ENCODE measurements at places on chromosomes 6 and 20.

GRCh38 chr6:108779536-108780275 lies 68.5 kb upstream of the ARMC2 start:
- DNase-seq, result no peak

GRCh38 chr6:13524801-13525508 lies 37.6 kb upstream of the GFOD1 start:
- no peak for DNase-seq

DNA sequence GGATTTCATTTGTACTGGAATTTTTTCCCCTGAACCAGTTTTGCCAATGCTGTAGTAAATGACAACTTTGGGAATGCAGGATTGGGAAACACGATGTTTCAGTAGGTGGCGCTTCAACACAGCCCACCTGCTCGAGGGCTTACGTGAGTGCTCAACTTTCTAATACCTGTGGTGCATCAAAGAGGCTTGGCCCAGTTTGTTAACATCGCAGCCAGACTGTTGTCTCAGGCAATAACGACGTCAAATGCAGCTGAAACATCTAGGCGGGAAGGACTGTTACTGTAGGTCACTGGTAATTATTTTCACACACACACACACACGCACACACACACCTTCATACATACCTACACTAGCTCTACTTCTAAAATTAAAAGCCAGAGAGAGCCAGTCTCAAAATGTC lies 815.5 kb upstream of the SLC35B3 start:
- DNase-seq, result peak; percentile 94

DNA sequence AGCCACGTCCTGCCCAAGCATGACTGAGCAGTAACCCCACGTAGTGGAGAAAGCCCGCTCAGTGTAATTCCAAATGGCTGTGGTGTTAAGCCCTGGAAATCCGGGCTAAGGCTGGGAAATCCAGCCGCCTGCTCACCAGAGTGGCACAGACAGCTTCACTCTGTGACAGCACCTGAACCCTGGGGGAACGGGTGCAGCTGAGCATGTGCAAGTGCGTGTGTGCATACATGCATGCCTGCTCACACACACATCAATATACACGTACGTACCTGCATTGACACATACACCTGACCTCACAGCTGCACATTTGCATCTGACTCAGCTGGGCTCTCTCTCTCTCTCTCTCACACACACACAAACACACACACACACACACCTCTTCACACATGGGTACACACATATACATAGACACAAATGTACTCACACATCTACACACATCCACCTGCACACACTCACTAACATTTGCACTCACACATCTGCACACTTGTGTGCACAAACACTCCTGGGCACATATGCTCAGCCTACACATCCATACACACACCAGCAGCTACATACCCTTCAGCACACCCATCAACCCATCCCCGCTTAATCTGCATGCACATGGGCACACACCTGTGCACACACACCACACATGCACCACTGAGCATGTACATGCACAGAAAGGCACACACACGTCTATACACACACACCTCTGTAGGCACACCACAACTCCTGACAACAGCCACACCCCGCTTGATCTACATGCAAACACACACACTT lies 114.1 kb downstream of the GRM4 start:
- DNase-seq, result no peak

DNA sequence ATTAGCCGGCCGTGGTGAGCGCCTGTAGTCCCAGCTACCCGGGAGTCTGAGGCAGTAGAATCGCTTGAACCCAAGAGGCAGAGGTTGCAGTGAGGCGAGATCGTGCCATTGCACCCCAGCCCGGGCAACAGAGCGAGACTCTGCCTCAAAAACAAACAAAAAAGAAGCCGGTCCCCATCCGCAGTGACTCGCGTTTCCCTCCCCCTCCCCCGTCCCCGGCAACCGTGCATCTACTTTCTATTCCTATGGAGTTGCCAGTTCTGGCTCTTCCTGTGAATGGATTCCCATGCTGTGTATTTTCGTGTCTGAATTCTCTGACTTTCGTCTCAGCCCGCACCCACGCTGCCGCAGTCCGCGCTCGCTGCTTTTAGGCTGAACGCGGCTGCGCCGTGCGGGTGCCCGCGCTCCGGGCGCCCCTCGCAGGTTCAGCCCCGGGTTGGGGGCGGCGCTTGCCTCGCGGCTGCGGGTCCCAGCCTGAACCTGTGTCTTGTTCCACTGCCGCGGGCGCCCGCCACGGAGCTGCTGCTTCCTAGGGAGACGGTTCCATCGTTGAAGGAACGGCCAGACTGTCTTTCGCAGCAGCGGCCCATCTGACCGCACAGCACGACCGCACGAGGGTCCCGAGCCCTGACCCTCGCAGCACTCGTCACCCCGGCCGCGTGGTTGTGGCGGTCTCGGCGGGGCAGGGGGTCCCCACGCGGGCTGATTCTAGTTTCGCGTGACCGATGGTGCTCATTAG lies 1.1 kb upstream of the MRGBP start:
- peak; percentile 52 for DNase-seq

DNA sequence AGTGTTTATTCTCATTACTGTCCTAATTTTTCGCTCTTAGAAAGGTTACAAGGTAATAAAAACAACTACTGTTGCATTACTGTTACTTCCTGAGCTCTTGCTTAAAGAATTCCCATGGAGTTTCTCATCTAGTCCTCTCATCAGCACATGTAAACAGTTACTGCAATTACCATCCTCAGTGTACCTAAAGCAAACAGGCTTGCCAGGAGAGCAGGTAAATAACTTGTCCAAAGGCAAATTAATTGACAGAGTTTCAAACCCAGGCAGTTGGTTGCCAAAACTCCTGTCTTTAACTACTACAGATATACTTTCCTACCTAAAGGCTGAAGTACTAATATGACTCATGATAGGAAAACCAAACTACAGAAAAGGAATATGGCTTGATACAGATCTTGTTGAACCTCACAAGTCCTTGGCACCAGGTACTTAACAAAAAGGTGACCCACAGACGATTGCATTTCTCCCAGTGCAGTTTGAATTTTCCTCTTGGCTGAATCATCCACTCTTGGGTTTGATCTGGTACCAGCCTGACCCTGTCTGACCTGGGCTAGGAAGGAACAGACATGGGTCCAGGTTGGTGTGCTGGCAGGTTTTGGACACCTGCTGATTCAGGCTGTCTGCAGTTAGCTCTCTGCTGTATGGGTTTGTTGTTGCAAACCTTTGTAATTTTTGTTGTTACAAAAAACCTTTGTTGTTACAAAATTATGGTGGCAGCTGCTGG lies 153.0 kb downstream of the CFAP61 start:
- no peak for DNase-seq

GRCh38 chr6:16004934-16005679 lies 123.8 kb upstream of the MYLIP start:
- no peak for DNase-seq

GRCh38 chr20:32241807-32242206 lies 34.1 kb downstream of the POFUT1 start:
- no peak for DNase-seq

GRCh38 chr20:51542571-51543421 lies at the start of gene NFATC2:
NFATC2 (minus strand) TSS chr20:51542719; CDS start chr20:51542499, 220 bp downstream.
- no peak for DNase-seq

DNA sequence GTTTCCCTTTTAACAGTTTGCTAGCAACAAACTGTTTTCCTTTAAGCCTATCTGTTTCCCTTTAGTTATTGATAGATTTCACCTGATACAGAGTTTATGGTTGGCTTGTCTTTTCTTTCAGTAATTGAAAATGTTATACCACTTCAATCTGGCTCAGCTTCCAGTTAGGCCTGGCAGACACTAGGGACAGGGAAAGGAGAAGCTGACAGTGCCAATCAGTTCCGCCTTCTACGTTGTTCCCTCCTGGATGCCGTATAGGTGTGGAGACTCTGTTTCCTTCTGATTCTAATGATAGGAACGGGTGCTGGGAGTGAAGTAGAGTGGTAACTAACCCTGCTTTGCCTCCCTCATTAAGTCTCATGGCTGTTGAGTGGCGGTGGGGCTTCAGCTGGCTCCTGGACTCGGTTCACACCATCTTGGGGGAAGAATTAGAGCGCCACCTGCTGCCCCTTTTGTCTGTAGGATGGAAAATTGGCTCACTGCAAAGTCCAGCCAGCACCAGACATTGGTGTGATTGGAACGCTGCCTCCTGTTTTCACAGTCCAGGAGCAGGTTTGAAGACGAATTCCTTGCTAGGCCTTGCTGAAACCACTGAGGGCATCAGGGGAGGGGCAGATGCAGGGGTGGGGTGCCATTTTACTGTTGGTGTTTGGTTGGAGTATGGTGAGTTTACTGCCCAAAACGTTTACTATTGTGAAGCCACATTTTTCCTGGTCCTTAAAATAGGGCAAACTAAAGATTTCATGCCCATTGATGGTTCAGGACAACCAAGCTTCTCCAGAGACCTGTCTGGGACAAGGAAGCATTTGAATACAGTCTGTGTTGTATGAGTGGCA lies 1729.5 kb downstream of the GRIK2 start:
- DNase-seq, result peak; percentile 78

DNA sequence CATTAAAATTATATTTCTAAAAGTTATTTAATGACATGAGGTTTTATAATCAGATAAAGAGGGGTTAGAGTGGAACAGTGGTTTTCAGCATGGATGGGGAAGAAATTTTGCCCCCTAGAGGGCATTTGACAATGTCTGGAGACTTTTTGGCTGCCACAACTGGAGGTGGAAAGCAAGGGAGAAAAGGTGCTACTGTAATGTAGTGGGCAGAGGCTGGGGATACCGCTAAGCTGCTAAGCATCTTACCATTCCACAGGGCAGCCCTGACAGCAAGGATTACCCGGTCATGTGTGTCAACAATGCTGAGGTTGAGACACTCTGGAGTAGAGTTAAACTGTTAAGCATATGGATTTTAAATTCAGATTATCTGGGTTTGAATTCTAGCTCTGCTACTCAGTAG lies 52.9 kb upstream of the FABP7 start:
- DNase-seq, result peak; percentile 51

- DNase-seq, result no peak
These were observed 10.8 kb upstream of the UST start for GRCh38 chr6:148735989-148736388.

GRCh38 chr20:31991339-31991705 lies 18.9 kb upstream of the CCM2L start:
- DNase-seq, result no peak

- no peak for DNase-seq
These were observed 27.8 kb downstream of the LRRC1 start for GRCh38 chr6:53822401-53823125.

DNA sequence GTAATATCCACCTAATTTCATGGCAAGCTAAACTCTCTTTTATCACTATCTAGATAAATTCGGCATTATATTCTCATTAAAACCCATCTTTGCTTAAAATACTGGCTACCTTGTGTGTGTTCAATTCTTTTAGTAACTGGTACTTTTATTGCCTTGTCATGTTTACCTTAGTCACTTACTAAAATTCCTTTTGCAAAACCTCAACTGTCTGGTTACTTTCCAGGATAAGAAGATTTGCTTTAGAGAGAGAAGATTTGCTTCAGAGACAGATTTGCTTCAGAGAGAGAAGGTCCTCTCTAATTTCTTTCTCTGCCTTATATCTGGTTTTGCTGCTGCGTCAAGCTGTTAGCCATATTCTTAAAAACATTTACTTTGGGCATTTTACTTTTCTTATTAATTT lies 151.5 kb upstream of the MLIP start:
- no peak for DNase-seq

GRCh38 chr6:139939189-139939979 lies 564.9 kb upstream of the CITED2 start:
- DNase-seq, result peak; percentile 50

DNA sequence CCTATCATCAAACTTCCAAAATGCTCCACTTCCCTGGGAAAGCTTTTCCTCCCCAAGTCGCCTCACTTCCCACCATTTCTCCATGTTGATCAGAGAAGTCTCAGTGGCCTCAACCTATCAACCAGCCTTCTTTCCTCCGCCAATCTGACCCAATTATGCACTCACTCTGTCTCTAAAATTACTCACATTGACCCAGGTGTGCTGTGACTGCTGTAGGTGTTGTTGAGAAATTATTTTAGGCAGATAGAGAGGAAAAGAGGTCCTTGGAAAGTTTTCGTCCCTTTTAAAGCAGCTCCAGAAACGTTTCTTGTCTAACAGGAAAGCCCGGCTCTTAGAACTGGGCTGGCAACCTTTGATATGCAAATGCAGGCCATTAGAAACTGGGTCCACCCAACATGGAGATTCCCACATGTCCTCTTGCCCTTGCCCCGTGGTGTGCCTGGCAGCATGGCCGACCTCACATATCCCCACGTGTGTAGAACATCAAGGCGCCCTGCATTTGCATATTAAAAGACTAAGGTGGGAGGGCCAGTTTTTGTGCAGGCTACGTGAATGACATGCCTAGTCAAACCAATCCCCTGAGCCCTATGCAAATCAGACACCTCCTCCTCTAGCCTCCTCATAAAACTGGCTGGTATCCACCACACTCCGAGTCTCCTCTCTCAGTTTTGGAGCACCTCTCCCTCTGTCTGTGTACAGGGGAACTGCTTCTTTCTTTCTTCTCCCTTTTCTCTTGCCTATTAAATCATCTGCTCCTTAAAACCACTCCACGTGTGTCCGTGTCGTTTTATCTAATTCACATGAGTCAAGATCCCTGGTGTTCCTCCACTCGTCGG lies 12.9 kb downstream of the IPCEF1 start:
- DNase-seq, result peak; percentile 67

DNA sequence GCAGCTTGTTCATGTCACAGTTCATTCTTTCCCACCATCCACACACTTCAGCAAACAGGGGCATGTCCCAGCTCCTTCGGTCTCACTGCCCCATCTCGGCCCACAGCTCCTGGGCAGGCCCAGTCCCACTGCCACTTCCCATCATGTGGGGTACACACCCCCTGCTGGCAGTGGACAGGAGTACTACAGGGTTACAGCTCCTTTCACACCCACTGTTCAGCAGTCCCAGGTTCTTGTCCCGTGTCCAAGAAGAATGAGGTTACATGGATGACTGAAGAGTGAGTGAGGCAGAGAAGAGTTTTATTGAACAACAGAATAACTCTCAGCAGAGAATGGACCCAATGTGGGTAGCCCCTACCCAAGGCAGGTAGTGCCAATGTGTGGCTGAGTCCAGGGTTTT lies 77.8 kb upstream of the SMLR1 start:
- DNase-seq, result no peak

GRCh38 chr20:11426948-11427347 lies 490.7 kb upstream of the BTBD3 start:
- no peak for DNase-seq

Measured in SK-MEL-5 (cell line).